ENCODE measurements at places on chromosomes 16 and 17.

GRCh38 chr16:85138825-85139627 is 26.8 kb upstream of the CIBAR2 start:
- DNase-seq = no peak

- DNase-seq = no peak
Observed at GRCh38 chr16:14418795-14419225, 211.2 kb downstream of the PARN start.

- no peak for DNase-seq
Observed at GRCh38 chr17:69325518-69326376, 1.2 kb downstream of the ABCA5 start.

DNA sequence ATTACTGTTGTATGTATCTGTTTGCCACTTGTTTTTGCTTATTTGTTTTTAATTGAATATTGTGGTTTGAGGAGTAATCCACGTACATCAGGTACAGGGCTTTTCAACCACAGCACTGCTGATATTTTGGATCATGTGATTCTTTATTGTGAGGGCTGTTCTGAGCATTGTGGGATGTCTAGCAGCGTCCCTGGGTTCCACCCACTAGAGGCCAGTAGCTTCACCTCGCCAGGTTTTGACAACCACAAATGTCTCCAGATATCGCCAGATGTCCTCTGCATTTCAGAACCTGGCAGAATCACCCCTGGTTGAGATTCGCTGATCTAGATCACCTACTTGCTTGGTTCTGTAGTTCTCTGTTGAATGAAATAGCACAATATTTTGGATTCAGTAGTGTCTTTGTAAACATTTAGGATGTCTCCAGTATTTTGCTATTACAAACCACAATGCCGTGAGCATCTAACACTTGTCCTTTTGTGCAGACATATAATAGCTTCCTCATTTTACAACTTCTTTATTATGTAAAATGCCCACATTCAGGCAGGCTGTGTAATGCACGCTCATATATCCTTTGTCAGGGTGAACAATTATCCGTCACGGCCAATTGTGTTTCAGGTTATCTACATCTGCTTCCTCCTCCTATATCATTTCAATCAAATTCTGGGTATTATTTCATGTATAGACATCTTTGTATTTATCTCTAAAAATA is 380.3 kb downstream of the SNX29 start:
- DNase-seq = no peak

DNA sequence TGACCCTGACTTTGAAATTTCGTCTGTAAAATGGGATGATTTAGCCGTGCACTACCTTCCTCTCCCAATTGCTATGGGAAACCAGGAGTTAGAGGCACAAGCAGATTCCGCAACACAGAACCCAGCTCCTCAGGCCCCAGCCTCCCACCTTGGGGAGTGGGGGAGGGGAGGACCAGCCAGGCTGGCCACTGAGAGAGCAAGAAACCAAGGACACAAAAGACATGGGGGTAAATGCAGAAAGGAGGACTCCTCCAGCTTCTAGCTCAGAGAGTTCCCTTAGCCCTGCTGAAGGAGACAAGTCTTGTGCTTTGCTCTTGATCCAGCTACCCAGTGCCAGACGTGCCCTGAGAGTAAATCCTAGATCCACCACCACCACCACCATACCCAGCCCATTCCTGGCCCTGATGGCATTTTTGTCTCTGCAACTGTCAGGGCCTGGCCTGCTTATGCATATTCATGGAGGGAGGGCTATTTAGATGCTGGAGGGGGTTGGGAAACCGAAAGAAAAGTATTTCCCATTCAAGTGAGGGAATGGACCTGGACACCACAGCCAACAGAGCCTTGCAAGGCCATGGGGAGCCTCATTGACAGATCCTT is 25.9 kb downstream of the PITPNM3 start:
- no peak for DNase-seq

DNA sequence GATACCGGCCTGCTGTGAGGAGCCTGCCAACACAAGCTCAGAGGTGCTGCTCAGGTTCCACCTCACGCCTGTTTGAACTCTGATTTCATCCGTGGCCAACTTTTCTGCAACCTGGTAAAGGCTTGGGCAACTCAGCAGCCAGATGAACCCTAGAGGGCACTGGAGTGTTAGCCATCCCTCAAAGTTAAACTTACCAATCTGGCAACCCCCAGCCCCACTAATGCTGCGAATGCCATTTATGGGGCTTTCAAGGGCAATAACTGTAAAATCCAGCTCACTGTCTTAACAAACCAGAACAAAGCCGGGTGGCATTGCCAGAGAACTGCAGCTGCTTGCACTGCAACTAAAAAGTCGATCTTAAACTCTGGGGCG is 105.5 kb downstream of the AXIN2 start:
- no peak for DNase-seq

DNA sequence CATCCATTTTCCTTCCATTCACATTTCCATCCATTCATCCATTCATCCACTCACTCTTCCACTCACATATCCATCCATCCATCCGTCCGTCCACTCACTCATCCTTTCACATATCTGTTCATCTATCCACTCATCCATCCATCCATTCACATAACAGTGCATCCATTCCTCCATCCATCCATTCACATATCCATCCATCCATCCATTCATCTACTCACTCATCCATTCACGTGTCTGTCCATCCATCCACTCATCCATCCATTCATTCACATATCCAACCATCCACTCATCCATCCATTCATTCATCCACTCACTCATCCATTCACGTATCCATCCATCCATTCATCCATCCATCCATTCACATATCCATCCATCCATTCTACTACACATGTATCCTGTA is 42.6 kb downstream of the SCNN1G start:
- no peak for DNase-seq

DNA sequence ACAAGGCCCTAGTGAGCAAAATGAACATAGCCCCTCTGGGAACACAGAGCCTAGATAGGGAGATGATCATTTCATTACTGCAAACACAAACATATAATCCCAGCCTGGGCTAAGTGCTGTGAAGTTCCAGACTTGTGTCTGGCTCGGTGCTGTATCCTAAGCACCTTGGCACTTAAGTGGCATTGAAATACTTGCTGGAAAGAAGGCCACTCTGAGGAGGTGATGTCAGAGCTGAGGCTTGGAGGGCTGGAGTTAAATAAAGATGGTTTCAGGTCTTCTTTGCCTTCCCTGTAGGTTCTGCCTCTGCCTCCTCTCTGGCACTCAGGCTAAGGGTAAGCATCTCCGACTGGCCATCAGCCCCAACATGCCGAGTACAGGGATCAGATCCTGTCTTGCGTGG is 2.4 kb upstream of the CACNA1G start:
- DNase-seq = no peak

- no peak for DNase-seq
Observed at GRCh38 chr16:88601313-88602036, 31.3 kb downstream of the ZC3H18 start.

GRCh38 chr16:253833-254232 is 19.2 kb downstream of the FAM234A start:
- no peak for DNase-seq

DNA sequence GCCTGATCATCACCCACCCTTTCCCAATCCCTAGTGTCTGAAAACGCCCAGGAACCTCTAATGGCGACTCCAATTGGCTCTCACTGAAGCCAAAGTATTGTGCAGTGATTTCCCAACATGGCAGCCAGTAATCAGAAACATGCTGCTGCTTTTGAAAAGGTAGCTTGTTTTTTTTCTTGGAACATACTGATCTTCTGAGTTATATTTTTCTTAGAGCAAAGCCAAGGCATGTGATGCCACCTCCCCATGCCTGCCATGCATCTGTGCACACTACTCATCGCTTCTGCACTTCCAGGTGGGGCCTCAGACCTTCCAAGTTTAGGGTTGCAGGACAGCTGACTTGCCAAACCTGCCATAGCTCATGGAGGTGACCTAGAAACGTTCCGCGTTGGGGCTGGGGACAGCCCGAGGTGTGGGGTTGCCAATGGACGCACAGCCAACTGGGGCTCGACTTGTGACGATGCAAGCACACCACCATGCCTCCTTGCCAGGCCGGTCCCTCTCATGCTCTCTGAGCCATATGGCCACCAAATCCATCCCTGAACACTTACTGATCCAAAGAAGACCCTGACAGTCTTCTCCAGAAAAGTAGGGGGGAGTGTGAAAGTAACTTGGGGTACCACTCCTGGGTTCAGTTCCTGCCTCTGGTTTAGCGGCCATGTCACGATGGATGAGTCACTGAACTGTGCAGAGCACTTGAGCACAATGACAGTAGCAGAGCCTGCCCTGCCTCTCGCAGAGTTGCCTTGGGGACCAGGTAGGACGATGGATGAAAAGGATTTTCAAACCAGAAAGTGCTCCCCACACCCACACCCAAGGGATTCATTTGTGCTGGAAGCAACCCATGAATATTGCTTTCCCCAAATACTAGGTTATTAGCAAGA is 155.7 kb downstream of the CCDC182 start:
- no peak for DNase-seq

- DNase-seq = no peak
Observed at GRCh38 chr17:66733759-66734158, 101.2 kb upstream of the CACNG5 start.

DNA sequence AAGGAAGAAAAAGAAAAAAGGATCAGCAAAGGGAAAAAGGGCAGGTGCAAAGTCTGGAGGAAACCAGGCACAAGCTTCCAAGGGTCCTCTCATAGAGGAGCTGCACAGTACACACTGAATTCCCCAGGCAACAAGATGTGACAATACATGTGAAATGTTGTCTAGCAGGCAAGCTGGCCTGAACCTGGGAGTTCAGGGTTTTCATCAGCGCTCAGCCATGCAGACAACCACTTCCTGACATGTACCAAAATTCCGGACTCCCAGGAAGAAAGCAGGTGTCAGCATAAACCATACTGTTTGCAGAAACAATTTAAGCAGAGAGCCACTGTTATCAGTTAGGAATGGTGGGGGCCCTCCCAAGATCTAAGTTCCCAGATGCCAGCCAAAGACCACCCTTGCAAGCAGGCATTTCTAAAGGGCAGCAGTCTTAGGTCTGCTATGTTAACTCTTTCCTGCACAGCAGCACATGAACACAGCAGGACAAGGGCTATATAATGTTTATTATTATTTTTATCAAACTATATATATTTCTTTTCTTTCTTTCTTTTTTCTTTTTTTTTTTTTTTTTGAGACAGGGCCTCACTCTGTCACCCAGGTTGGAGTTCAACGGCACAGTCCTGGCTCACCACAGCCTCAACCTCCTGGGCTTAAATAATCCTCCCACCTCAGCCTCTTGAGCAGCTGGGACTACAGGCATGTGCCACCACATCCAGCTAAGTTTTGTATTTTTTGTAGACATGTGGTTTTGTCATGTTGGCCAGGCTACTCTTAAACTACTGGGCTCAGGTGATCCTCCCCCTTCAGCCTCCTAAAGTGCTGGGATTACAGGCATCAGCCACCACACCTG is 10.1 kb downstream of the TK2 start:
- no peak for DNase-seq

- DNase-seq = no peak
Observed at GRCh38 chr17:58254803-58255202, 16.4 kb downstream of the LPO start.

DNA sequence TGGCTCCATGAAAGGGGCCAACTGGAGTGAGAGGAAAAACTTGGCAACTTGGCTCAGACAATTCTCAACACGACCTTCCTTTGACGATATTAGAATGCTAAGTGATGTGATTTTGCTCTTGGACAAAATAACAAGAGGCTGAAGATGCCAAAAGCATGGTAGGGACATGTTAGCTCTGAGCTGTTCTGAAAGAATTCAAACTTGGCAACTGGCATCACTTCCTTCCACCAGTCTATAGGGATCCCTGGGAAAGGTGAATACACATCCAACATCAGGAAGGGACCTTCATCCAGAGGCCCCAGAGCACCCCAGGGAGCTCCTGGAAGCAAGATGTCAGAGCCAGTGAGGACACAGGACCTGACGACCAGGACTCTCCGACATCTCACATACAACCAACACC is 4.3 kb downstream of the KRT37 start:
- no peak for DNase-seq

- no peak for DNase-seq
Observed at GRCh38 chr17:17508646-17509591, 12.7 kb upstream of the RASD1 start.

GRCh38 chr17:8855477-8856204 is 11.8 kb downstream of the PIK3R6 start:
- no peak for DNase-seq

DNA sequence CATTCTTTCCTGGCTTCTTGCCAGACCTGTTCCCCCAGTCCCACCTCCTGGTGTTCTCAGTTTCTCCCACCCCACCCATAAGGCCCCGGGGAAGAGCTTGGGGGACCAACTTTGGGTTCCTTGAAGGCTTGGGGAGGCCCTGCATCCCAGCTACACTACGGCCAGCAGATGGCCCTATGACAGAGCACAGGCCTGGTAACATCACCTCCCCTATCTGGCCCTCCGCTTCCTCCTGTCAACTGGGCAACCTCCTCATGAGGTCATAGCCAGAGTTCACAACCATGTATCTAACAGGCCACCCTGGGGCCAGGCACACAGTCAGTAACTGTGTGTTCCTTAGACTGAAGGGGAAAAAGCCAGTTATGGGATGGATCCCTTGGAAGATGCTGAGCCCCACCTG is 31.4 kb downstream of the MYO15A start:
- DNase-seq = no peak

GRCh38 chr17:30112794-30113193 is 3.8 kb upstream of the NSRP1 start:
- no peak for DNase-seq

DNA sequence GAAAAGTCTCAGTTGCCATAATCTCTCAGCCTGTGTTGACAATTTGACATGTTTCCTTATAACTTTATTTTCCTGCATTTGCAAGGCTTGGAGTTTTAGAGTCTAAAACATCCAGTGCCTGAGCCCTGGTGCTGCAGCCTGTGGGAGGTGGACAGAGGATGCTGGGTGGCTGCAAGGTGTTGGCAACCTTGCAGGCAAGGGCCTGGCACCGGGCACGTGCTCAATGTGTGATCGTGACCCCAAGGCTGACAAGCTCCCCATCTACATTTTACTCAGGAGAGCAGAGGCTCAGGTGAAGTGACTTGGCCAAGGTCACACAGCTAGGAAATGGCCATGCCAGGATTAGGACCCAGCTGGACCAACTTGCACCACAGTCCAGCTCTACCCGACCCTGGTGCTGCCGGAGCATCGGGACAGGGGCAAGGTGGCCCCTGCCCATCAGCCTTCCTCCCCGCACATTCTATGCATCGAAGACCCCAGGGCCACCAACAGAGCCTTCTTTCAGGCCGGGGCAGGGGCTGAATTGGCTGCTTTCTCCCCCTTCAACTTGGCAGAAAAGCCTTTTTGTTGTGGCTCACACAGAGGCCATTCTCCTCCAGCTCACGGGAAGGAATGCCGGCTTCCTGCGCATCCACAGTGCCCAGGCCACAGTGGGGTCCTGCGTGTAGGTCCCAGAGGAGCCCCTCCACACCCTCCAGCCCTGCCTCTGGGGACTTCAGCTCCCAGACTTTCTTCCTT is 23.1 kb downstream of the MMP15 start:
- DNase-seq = no peak

DNA sequence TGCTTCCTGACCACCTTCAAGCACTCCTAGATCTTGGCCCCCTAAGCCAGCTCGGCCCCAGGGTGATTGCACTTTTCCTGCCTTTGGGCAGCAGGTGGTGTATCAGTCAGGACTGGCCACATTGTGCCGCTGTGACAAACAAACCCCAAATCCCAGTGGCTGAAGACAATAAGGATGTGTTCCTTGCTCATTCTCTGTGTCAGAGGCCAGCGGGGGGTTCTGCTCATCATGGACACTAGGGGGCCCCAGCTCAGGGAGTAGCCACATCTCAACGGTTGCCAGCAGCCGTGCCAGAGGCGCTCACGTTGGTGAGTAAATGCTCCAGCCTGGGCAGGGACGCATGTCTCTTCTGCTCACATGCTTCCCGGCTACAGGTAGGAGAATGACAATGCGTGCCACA is 60.4 kb downstream of the ZDHHC7 start:
- DNase-seq = no peak

- no peak for DNase-seq
Observed at GRCh38 chr16:89491238-89491869, 993 bp upstream of the ANKRD11 start.
